ENCODE measurements at places on chromosomes 2 and 18.

GRCh38 chr2:140842110-140842509 is 1288.7 kb downstream of the LRP1B start:
- no peak for DNase-seq

DNA sequence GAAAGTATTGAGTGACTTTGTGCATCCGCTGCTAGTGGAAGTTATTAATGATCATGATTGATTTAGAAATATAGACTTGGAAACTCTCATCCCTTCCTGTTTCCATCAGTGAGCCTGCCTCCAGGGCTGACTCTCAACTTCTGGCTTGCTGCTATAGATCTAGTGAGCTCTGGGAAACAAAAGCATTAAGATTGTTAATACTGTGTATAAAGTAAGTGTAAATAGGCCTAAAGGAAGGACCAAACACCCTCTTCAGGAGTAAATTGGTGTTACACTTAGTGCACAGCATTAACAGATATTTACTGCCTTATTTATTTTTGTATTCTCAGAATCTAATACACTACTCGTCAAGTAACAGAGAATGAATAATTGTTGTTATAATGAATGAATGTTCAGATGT is 285.6 kb downstream of the THSD7B start:
- no peak for DNase-seq

- DNase-seq, result no peak
These were observed 248.9 kb upstream of the CWC22 start for GRCh38 chr2:180255981-180256380.

DNA sequence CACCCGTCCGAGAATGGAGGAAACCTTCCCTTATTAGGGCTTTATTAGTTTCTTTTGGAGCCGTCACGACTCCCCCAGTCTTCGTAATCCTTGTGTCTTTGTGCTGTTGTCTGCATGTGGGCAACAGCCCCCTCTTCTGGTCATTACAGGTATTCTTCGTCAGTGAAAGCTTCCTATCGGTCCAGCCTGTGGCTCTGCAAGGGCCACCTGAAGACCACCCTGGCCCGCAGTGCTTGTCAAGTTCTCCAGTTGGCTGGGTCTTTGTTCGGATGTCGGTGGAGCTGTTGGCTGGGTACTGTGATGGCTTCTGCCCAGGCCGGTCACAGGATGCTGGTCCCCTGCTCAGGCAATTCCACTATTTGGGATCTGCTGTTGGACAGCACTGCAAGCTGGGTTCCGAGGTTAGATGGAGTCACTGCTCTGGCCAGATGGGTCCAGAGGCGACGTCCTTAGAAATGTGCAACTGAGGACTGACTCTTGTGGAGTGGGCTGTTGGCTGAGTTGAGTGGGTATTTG is 19.2 kb downstream of the E2F6 start:
- peak; percentile 84 for DNase-seq

DNA sequence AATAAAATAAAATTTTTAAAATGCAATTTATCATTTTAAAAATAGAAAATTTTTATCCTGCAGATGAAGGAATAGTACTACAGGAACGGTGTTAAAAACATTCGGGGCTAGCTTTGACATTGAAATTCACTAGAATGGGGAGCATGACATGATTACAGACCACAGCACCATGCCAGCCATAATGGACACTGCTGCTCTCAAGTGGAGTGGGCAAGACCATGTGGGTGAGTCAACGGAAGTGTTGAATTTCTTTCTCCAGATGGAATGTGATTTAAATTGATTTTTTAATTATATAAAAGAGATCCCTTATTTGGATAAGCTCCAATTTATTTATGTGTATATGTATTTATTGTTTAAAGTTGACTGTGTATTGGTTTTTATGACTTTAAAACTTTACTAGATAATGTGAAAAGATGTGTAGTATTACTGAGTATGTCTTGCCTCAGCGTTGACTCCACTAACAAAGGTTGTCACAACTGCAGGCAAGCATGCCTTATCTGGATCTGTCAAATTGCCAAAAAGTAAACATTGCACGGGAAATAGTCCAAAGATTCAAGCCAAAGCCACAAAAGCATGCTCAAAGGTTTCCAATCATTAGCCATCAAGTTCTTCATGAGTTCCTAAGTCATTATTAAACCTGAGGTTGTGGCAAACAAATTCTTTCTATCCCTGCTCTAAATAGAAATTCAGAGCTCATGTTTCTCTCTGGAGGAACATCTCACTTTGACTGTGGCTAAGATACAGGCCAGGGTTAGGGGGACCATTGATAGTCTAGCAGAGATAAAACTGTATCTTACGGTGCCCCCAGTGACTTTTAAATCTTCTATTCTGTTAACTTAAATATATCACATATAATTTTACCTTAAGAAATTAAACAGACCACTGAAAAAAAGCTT is 536.9 kb downstream of the TMX3 start:
- DNase-seq, result peak; percentile 59

DNA sequence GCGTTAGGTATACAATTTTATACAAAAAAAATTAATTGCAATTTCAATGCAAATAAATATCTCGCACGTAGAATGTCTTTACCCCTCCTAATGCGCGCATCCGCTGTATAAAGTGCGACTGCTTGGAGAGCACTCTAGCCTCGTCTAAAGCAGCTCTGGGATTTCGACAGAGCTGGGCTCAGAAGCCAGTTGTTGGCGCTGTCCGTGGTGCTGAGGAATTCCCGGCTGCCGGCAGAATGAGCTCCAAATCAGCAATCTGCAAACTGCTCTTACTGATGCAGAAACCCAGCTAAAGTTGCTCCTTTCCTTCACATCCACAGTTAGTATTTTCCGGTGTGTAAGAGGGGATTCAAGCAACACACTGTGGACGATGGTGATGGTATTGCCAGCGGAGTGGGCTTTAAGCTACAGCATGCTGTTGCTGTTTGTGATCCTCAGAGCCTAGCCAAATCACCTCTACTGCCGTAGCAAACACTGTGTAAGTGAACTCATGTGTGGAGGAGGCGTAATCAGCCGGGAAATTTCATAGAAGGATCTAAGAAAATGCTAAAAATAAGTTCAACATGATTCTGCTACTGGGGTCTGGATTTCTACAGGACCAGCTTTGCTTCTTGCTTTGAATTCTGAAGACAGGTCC is at the start of gene VWC2L:
Gene VWC2L (plus strand): TSS at position 137 of the 637 bp plus-strand sequence. CDS start 3,140 bp downstream, outside the sequence.
- peak; percentile 50 for DNase-seq

Measured in cerebellar cortex (tissue), 1 donor.